ENCODE measurements at places on chromosomes 1 and 21.

- DNase-seq: no peak
Measured at GRCh38 chr1:223833948-223834347, 11.8 kb downstream of the TP53BP2 start.

DNA sequence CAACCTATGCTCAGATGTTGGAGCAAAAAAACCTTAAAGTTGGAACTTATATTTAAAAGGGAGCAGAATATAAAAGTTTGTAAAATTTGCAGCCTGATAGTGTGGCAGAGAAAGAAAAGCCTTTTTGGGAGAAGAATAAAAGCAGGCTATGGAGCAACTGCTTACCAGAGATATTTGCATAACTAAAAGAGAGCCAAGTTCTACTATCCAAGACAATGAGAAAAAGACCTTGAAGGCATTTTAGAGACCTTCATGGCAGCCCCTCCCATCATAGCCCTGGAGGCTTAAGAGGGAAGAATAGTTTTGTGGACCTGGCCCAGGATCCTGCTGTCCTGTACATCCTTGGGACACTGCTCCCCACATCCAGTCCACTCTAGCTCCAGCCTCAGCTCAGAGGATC, 312.5 kb upstream of the ZRANB2 start:
- DNase-seq: no peak

DNA sequence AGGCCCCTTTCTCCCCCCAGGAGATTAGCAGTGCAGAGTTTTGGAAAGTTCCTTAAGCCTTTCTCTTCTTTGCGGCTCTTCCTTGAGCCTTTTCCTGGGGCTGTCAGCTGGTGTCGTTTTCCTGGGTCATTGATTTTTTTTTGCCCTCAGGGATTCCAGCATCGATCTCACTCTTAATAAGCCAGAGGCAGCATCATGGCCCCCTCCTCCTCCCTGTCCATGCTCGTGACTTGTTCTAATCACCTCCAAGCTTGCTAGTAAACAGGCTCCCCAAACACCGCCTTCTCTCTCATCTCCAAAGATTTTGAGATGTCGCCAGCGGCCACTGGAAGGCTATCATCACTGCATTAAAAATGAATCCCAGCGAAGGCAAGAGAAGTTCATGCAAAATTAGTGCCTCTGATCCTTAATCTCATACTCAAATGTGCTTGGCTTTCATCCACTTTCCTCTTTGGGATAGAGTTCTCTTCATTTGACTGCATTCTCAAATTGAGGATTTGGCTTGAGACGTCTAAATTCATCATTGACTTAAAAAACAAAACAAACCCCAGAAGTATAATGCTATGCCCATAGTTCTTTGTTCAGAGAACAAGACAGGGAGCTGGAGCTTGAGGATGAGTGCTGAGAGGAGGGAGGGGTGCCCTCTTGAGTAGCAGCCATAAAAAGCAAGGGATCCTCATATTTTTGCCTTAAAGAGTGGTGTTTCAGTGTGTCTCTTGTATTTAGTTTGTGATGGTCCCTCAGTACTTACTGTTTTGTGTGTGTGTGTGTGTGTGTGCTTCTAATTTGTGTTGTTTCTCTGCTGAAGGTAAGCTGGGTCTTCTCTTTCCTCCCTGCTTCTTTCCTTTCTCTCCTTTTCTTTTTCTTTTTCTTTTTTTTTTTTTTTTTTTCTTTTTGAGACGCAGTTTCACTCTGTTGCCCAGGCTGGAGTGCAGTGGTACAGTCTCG, 3.2 kb downstream of the EVA1C start:
- DNase-seq: no peak

GRCh38 chr1:81706650-81707435, 93.9 kb upstream of the ADGRL2 start:
- no peak for DNase-seq

GRCh38 chr1:203091761-203092330, 6.0 kb upstream of the MYOG start:
- peak; percentile 1 for DNase-seq

- DNase-seq: no peak
Measured at GRCh38 chr1:44389437-44389836, 15.6 kb upstream of the RNF220 start.

GRCh38 chr1:201778279-201779065, 50.5 kb upstream of the IPO9 start:
- DNase-seq: no peak

- no peak for DNase-seq
Measured at GRCh38 chr1:222975472-222976122, 160.8 kb downstream of the DISP1 start.

- DNase-seq: peak; percentile 43
Measured at GRCh38 chr1:1616045-1616790, 918 bp downstream of the MIB2 start.

DNA sequence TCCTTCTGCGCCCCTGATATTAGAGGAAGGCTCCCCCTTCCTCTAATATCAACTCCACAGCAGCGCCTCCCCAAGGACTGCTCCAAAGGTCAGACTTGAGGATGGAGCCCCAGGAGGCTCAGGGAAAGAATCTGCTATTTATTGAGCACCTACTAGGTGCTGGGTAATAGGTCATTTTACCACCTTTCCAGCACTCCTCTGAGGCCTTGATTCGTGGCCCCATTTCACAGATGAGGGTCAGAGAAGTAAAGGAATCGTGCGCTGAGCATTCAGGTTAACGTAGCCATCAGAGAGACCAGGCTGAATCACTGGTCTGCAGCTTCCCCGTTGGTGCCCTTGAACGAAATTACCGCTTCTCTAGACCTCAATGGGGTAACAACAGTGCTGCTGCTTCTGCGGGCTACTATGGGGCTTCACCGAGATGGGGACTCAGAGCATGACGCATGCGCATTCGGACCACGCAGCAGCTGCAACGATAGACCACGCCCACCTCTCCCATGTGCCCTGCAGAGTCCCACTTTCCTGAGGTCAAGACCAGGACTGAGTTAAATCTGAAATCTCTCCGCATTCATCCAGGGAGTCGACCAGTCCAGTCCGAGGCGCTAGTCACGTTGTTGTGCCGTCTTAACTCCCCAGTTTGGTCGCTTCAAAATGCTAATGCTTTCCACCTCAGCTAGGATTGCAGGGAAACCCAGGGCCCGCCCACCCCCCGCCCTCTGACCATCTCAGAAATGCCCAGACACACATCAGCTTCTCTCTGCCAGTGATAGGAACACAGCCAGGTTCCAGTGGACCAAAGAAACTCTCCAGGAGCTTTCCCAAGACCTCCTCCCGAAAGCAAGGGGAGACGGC, 12.9 kb downstream of the CAMK2N1 start:
- no peak for DNase-seq

All from activated CD4-positive, alpha-beta T cell treated with anti-CD3 and anti-CD28 coated beads, Interleukin-2, amount 10 ng/mL, durations not matched to agents 7 days and 5 days (primary cell).